Heart right ventricle (tissue), 16 donors: ENCODE measurements at places on chromosomes 7 and 10. TPM values are rescaled to one million over a fixed set of nuclear protein-coding genes. Genes with fewer than 3 reads are reported as not detected.

MRPS33 gene
- total RNA-seq = 137 TPM

PDE6C gene
- total RNA-seq = not detected

ELFN1 gene
- 9.5 TPM for total RNA-seq

SPDYE16 gene
- 0.54 TPM for total RNA-seq

GNGT1 gene
- total RNA-seq = not detected

ADAM12 gene
- 0.85 TPM for total RNA-seq
